ENCODE measurements at places on chromosomes 16 and 17. TPM values are rescaled to one million over a fixed set of nuclear protein-coding genes. Genes with fewer than 3 reads are reported as not detected.

The FBXO39 gene
- total RNA-seq, result 0.09 TPM

The SOX15 gene
- total RNA-seq, result 0.32 TPM

The KCNJ12 gene
- total RNA-seq, result 0.32 TPM

The CCNF gene
- total RNA-seq, result 4.7 TPM

The GRAPL gene
- total RNA-seq, result 0.16 TPM
